ENCODE measurements at places on chromosomes 5 and 9.

GRCh38 chr5:123710031-123710430 is 198.1 kb downstream of the CSNK1G3 start:
- DNase-seq = no peak

DNA sequence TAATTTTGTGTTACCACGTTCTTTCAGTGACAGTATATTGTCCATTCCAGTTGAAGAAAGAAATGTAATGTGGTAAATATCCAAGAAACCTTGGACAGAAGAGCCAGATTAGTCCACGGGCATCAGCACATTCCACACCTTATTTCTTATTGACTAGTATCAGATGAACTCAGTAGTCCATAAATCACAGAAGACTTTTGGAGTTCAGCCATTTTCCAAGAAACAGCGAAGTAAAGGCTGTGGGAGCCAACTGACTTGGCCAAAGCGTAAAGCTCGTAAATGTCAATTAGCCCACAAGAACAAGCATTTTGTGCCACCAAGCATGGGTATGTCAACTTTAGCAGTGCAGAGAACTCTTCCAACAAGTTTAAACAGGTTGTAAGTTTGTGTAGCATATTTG is 60.2 kb upstream of the STARD4 start:
- DNase-seq = no peak

DNA sequence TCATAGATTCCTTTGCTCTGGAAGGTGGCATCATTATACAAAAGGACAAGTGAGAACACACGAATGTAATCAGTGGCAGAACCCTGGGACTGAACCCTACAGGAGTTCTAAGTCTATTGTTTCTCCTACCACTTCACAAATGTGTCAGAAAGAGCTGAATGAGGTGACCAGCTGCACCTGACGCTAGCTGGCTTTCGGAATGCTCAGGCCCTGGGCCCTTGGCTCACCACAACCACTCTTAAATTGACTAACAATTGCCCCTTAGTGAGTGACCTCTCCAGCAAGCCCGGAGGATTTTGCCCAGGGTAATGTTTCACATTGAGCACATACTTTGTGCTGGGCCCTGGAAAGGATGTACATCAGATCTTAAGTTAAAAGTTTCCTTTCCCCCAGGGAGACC is 41.2 kb upstream of the ABCA1 start:
- no peak for DNase-seq

DNA sequence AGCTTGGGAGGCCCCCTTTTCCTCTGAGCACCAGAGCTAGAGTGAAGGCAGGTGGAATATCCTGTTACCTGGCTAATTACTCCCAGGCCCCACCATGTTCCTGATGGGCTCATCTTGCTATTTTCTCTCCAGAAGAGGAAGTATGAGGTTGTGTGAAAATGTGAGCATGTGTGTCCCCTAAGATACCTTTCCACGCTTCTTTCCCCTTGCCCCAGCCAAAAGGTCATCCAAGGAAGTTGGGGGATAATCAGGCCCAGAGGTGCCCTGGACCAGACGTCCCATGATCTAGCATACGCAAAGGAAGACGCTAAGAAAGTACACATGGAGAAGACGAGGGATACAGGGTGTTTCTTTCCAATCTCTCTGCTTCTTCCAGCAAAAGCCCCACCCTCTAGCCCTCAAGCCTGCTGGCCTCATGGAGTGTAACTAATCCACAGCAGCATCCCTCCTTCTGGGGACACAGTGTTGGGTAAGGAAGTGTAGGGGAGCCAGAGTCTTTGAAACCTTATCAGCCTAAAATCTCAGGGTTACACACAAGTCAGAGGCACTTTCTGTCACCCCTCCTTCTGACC is 115.3 kb downstream of the SLC1A3 start:
- no peak for DNase-seq

GRCh38 chr9:17031546-17031945 is 103.3 kb upstream of the CNTLN start:
- no peak for DNase-seq

DNA sequence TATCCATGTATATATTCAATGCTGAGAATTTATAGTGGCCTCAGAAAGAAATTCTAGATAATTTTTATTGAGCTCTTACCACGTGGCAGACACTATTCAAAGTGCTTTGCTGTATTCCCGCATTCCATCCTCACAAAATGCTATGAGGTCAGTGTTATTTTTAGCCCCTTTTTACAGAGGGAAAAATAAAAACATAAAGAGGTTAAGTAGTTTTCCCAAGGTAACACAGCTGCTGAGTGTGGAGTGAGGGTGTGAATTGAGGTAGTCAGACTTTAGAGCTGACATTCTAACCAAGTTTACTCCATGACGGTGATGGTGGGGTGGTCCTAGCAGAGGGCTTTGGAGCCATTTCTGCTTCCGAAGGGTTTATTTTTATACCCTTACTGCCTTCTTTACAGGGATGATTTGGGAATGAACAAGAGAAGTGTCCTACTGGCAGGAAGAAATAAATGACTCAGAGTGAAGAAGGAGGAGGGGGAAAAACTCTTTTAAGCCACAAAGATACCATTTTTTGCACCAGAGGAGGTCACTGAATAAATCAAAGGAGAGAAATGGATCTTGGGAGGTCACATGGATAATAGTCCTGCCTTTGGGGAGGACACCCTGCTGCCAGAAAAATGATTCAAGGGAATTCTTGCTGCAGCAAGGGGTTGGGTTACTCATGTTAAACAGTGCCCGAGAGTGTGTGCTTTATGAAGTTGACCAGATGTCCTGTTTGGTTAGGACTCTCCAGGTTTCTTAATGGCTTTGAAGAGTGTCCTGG is 76.1 kb downstream of the HMHB1 start:
- no peak for DNase-seq

GRCh38 chr5:167694325-167695147 is 596.9 kb upstream of the WWC1 start:
- DNase-seq = no peak

DNA sequence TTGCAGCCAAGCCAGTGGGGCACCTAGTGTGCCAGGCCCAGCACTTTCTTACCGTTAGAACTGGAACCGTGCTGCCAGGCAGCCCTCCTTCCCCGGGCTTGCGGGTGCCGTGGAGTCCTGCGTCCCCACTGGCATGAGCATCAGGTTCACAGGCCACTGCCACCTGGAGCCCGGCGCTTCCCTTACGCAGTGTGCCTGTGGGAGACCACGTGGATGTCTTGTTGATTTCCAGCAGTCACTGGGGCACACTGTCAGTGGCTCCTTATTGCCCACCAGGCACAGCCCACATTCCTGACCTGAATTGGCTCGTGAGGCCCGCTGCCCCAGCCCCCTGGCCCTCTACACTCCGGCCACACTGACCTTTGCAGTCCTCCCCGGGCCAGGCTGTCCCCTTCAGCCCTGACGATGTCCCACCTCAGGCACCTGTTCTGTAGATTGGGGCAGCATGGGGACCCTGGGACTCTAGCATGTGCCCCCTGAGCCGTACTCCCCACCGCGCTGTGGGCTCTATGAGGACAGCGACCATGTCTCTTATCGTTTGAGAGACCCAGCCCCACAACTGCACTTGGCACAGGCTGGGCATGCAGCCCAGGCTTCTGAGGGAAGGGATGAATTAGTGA is 10.4 kb upstream of the CEL start:
- DNase-seq = no peak
